ENCODE measurements at places on chromosomes 12 and 14.

DNA sequence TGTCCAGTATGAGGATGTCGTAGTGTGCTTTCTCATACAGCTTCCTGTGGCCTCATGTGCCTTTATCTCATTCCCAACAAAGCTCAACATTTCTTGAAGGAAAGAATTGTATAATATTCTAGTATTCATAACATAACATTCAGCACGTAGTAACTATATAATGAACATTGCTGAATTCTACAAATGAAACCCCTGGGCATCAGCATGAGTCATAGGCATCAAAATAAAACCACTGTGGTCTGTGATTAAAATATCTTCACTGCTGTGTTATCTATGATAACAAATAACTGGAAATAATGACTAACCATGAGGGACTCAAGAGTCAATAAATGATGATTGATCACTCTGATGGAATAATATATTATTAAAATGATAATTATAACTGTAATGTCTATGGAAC lies 255.2 kb downstream of the EMP1 start:
- peak; percentile 13 for DNase-seq

GRCh38 chr12:126509572-126509971 lies 1444.3 kb downstream of the AACS start:
- no peak for DNase-seq

DNA sequence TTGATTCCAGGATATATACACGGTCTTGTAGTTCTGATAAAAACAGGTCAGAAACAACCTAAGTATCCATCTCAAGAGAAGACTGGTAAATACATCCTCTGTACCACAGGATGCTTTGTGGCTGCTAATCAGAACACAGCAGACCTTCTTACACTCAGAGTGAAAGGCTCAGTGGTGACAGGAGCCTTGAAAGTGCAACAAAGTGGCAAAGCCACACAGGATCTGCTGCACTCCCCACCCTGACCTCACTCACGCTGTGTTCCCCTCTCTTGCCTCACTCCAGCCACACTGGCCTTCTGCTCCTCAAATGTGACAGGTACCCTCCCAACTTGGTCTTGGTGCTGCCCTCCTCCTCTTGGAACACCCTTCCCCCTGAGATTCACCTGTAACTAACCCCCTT lies 98.1 kb upstream of the GRIP1 start:
- no peak for DNase-seq

- DNase-seq = no peak
These were observed 2.4 kb upstream of the HOXC12 start for GRCh38 chr12:53952335-53952694.

DNA sequence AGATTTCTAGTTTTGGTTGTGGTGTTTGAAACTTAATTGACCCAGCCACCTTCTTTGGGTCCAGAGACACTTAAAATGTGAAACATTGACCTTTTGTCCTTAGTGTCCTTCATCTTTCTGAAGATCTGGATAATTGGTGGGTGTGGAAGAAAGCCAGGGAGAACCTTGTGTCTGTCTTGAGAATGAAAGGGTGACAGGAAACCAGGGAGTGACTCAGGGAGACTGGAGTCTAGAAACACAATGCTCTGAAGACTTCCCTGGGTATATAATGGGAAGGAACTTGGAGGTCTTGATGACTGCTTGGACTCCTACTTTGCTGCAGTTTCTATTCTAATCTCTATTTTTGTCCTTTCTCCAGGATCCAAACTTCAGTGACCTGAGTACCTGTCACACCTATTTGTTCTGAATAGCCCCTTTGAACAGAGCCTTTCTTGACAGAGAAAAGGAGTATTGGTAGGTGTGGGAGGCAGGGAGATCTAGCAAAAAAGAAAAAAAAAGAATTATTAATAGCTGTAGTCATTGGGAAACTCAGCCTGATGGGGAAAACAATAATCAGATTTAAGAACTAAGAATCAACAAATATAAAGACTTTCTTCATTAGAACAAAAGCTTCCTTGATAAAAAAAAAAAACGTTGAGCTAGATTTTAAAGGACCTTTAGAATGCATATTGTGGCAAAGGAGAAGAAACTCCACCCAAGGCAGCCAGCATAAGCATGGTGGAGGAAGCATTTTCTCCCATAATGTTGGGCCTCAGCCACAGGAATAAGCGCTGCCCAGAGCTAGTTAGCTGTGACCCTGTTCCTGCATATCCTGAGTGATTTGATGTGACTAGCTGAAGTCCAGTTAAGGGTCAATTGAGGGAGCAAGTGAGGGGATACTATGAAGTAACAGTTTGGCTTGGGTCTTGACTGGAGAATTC lies 77.9 kb upstream of the HOXC13 start:
- peak; percentile 36 for DNase-seq

GRCh38 chr14:77253333-77254190 lies 17.4 kb downstream of the NGB start:
- no peak for DNase-seq

Data from COLO829 (cell line).